Omental fat pad (tissue), 4 donors: ENCODE measurements at places on chromosomes 2 and 18.
A peak's percentile ranks its signal among the peaks of the same experiment; 100 is the strongest.

DNA sequence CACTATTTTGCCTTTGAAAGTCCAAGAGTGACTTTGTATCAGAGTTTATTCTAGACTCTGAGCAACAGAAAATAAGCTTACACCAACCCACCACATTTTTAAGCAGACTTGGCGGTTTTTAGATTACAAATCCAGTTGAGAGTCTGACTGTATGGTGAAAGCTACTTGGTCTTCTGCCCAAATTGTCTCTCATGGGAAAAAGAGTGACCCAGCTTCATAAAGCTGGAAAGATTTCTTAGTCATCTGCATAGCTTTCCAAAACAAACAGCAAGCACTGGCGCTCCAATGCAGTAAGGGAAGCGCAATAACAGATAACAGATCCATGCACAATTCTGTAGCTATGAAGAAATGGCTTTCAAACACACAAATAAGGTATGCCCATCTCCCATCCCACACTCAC, 7.1 kb downstream of the DSG1 start:
- DNase-seq: no peak

GRCh38 chr2:64606479-64607363, 47.0 kb downstream of the SERTAD2 start:
- peak; percentile 62 for DNase-seq

- DNase-seq: no peak
These were observed 17.8 kb downstream of the EML6 start for GRCh38 chr2:54741250-54741649.

DNA sequence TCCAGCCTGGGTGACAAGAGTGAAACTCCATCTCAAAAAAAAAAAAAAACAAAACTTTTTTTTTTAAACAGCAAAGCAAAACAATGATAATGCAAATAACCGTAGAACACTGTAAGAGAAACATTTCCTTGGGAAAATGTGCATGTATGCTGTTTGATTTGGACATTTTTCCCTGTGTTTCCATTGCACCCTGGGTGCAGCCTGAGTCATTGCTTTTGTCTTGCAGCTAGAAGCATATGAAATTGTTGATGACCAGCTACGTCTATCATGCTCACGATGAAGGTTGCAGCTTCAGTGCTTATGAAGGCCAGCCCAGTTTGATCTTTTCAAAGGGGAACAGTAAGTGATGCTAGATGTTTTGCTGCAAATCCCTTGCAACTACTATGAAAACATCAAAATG, 41.5 kb downstream of the MOGAT1 start:
- DNase-seq: no peak

DNA sequence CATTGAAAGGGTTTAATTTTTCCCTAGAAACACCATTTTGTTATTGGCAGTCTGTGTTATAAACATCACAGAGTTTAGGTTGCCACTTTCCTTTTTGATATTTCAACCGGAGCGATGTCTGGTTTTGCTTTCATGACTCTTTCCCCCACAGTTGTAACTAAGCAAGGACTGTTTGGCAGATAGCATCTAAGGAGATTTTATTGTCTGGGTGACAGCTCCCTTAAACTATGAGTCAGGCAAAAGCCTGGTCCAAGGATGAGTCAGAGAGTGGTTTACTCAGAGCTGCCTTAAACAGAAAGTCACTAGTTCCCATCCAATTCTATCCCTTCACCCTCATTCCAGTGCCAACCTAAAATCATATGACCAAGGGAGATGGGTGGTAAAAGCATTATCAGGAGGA, 341.6 kb upstream of the VWC2L start:
- no peak for DNase-seq

DNA sequence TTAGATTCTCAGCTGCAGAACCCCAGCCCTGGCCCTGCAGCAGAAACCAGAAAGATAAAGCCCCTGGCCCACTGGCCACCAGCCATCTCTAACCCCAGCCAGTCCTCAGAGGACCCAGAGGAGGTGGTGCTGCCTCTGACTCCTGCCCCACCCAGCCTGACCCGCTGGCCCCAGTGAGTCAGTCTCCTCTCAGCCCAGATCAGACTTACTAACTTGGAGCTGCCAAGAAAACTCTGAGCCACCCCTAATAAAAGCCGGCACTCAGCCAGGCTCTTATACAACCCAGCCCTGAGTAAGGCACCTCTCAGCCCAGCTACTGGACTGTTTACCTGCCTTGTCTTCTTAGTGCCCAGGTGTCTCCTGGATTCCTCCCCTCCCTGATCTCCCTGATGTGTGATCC, 2.0 kb downstream of the SLC14A2 start:
- peak; percentile 67 for DNase-seq

- DNase-seq: no peak
These were observed 270.7 kb upstream of the CELF4 start for GRCh38 chr18:37836071-37836970.

DNA sequence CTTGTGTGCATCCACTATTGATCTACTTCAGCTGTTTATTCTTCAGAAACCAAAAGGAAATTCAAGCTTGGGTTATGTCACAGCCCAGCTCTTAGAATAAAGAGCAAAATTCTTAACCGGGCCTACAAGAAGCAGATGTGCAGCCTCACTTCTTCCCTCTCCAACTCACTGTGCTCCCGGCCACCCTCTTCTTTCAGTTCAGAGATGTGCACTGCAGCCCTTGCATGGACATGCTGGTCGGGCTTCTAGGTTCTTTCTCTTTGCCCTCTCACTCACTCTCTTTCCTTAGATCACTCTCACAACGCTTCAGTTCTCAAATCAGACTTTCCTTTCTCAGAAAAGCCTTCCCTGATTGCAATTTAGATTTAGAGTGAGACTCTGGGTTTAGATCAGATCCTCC, 104.1 kb downstream of the CHN1 start:
- no peak for DNase-seq

DNA sequence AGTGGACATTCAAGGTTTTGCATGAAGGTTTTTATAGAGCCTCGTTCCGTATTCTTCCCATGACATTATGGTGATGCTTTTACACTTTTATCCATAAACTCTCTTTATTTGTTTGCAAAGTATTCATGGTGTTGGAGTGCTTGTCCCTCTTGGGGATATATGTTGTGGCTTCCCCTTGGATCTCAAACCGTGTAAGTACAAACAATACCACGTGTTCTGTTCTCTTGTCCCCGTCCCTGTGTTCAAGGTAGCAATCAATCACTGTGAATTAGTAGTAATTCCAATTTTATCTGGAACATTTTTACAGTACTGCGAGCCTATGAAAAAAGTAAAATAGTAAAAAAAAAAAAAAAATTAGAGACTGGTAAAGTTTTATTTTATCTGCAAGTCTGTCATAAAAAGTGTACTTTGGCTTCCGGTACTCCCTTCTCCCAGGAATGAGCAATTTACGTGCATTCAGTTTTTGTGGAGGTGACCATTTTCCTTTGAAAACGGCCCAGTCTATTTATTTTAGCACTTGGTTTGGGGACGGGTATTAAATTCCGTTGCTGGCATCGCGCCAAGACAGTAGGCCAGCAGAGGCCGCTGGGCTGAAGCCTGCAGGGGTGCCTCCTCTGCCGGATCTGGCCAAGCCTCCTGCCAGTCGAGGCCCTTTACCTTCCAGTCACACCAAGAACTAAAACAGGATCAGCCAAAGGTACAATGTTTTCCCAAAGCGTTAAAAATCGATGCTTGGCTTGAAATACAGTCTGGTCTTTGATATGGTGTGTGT, 175.7 kb downstream of the SOCS6 start:
- DNase-seq: peak; percentile 88

DNA sequence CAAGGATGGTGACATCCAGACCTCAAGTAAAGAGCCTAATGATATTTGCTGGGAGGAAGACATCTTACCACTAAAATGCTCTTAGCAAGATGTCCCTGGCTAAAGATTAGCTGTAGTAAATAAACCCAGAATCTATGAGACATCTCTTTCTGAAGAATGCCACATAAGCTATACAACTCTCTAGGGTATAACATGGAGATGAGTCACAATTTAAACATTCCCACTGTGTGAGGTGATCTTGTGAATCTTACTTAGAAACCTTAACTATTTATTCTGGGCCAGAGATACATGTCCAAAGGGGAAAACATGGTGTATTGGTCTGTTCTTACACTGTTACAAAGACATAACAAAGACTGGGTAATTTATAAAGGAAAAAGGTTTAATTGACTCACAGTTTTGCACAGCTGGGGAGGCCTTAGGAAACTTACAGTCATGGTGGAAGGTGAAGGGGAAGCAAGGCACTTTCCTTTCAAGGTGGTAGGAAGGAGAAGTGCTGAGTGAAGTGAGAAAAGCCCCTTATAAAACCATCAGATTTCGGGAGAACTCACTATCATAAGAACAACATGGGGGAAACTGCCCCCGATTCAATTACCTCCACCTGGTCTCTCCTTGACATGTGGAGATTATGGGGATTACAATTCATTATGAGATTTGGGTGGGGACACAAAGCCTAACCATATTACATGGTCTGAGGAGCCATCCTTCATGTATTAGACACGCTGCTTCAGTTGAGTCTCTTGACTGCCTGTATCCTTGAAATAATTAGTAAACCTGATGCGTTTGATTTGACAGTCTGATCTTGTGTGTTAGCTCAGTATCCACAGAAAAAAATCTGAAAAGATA, 17.1 kb downstream of the KRCC1 start:
- no peak for DNase-seq

GRCh38 chr2:55807900-55808299, 114.3 kb upstream of the PNPT1 start:
- DNase-seq: no peak

DNA sequence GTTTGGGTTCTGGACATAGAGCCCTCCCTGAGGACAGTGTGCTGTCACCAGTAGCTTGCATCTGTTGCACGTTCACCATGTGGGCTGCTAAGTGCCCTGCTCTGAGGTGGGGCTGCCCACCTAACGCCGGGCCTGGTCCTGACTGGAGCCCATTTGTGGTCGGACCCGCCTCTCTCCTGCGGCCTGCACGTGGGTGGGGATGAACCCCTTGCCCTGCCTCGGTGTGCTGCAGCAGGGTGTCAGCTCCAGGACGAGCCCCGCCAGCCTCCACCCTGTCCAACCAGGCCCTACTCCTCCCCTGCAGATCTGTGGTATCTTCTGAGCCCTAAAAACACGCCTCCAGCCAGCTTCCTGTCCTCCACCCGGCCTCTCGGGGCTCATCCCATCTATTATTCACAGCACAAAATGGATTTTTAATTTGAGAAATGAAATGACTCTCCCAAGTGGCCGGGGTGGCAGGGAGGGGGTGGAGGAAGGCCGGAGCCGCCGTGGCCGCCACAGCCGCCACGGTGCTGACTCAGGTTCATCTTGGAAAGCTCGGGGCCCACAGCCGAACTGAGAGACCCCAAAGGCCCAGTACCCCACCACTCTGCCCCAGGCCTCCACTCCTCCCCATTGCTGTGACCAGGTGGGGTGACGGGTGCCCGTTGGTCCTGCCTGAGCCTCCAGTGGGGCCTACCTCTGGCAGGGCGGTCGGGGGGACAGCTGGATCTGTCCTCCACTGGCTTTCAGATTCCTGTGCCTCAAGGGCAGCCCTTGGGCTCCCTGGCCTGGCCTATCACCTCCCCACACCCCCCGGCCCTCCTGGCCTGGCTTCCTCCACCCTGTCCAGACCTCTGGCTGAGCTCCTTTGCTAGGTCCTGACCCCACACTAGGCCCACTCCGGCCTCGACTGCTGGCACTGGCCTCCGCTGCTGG, 2.8 kb upstream of the ECEL1 start:
- no peak for DNase-seq

GRCh38 chr2:102060792-102061191, 69.0 kb downstream of the IL1R2 start:
- DNase-seq: no peak
